ENCODE measurements at places on chromosomes 7 and 10.

DNA sequence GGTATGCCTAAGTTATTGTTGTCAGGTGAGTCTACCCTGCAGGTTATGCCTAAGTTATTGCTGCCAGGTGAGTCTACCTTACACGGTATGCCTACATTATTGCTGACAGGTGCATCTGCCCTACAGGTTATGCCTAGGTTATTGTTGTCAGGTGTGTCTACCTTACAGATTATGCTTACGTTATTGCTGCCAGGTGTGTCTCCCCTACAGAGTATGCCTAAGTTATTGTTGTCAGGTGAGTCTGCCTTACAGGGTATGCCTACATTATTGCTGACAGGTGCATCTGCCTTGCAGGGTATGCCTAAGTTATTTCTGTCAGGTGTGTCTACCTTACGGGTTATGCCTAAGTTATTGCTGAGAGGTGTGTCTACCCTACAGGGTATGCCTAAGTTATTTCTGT lies 64.2 kb downstream of the AKR1C4 start:
- no peak for DNase-seq

DNA sequence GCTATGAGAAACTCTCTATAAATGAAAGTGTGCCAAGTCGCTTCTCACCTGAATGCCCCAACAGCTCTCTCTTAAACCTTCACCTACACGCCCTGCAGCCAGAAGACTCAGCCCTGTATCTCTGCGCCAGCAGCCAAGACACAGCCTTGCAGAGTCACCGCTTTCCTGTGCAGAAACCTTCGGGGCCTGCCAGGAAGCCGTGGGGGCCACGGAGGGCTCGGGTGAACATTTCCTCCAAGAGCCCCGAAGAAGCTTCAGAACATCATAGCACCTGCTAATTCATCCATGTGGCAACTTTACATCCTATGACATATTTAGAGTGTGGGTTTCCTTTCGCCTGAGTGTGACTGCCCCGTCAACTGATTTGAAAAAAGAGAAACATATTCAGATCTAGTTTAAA lies 55.7 kb upstream of the PRSS58 start:
- DNase-seq: no peak

DNA sequence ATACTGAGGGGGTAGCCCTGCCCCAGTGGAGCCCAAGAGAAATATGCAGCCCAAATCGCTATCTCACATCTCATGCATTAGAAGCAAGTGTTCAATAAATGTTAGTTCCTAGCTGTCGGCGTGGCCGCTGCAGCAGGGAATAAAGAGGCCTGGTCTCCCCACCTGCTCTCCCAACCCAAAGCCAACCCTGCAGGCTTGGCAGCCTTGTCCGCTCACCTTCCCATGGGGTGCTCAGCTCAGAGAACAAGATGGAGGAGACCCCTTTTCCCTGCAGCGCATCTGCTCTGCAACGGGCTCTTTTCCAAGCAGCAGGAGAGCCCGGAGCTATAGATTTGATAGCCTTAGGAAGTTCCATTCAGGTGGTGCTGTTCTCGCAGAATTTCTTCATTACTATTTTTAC lies 12.0 kb upstream of the DOCK1 start:
- no peak for DNase-seq

GRCh38 chr10:96285331-96285752 lies 14.0 kb upstream of the BLNK start:
- DNase-seq: no peak

DNA sequence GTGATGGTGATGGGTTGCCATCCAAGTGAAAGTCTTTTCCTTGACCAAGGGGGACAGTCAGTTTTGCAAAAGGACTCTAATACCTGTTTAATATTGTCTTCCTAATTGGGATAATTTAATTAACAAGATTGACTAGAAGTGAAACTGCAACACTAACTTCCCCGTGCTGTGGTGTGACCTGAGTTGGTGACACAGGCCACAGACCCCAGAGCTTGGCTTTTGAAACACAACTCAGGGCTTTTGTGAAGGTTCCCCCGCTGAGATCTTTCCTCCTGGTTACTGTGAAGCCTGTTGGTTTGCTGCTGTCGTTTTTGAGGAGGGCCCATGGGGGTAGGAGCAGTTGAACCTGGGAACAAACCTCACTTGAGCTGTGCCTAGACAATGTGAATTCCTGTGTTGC lies 6.9 kb downstream of the PPIF start:
- no peak for DNase-seq

- DNase-seq: peak; percentile 51
Measured at GRCh38 chr7:24812305-24812945, 55.2 kb upstream of the GSDME start.

- no peak for DNase-seq
Measured at GRCh38 chr7:29255199-29255878, 60.8 kb downstream of the CHN2 start.

DNA sequence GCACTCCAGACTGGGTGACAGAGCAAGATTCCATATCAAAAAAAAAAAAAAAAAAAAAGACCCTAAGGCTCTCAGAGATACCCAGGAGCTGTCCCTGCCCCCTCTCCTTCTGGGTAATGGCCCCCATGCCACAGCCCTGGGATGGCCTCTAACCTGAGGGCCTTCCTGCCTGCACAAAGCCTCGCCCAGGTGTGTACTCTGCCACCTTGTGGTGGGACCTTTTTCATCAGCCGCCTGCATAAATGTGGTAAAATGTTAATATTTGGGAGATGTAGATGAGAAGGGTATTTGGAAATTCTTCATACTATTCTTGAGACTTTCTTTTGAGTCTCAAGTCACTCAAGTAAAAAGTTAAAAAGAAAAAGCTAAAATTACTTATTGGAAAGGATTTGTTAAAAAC lies 46.3 kb upstream of the RNF216 start:
- peak; percentile 33 for DNase-seq

DNA sequence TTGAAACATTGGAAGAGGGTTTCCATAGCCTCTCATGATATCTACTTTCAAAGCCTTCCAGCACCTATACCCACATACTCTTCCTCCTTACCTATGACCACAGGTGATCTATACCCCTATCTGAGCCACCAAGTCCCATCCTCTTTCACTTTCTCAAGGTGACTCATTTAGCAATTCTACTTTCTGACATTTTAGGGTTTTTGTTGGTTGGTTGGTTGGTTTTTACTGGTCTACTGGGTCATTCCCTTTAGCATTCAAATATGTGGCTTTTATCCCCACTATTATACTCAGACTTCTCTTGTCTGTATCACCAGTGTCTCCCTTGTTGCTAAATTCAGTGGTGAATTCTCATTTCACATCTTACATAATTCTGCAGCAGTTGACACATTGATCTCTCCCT lies 130.4 kb upstream of the STEAP4 start:
- DNase-seq: no peak

DNA sequence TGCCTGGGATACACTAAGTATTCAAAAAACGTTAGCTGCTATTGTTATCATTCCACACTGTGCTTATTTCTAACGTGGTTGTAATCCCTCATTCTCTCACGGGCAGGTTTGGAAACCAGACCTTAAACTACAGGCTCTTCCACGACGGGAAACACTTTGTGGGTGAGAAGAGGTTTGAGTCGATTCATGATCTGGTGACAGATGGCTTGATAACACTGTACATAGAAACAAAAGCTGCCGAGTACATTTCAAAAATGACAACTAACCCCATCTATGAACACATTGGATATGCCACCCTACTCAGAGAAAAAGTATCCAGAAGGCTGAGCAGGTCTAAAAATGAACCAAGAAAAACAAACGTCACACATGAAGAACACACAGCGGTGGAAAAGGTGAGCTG lies 163.2 kb upstream of the PRR15 start:
- DNase-seq: no peak

DNA sequence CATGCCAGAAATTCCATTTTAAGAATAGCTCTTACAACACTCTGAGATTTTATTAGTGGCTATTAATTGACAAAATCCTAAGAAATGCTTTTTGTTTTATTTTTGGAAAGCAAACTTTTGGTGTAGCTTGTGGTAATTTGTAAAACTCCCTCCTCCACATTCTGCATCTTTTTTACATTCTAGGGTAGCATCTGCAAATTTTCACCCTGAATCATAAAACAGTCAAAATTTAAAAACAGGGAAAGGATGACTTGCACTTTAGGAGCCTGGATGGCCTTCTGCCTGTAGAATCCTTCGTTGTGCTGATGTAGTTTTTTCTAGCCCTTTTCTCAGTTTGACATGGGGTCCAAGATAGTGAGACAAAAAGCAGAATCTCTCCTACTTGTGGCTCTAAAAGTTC lies 316.1 kb downstream of the ADRA2A start:
- no peak for DNase-seq

DNA sequence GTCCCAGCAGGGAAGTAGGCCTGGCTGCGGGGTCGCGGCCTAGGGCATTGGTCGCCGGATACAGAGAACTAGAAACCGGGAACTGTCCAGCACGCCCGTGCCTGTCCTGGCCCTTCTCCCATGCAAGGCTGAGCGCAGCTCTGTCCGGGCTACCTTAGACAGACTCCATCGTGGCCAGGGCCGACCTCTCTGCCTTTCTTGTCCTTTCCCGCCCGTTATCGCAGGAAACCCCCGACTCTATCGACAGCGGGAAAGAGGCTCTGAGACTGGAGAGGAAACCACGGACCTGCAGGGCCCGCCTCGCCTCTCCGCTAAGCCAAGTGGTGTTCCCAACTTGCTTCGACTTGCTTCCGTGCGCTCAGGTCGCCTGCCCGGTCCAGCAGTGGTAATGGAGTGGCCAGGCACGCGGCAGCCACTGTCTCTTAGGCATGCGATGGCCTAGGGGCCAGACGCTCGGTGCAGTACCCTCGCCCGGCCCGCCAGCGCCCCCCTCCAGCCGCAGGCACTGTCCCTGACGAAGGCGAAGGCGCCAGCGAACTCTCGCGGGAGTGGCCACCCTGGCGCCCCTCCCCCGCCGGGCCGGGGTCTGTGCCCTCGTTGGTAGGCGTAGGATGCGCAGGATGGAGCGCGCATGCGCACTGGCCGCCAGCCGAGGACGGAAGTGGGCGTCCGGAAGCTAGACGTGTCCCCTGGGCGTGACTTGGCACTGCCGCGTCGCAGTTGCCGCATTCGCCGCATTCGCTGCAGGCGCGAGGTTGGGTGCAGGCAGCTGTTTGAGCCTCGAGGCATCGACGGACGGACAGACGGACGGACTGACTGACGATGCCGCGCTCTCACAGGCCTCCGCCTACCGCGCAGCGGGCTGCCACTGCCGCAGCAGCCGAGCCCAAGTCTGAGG lies 54.4 kb downstream of the MCMBP start:
- DNase-seq: no peak

- DNase-seq: no peak
Measured at GRCh38 chr10:664301-664700, 25.2 kb downstream of the DIP2C start.

DNA sequence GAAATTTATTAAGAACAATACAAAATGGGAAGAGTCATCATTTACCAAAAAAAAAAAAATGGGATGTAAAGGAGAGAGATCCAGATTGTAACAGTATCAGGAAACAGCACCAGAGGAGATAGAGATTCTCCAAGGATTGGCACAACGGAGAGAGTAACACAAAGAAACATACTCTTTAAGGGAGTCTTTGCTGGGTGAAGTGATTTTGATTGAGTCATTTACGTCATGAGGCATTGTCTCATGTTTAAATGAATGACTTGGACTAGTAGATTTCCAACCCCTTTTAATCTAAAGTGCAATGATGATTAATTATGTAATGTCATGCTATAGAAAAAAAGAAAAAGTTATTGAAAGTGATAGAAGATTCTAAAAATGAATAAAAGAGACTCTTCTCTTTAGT lies 68.8 kb downstream of the ITGB8 start:
- DNase-seq: no peak

GRCh38 chr7:41156268-41156667 lies 546.6 kb downstream of the INHBA start:
- no peak for DNase-seq

DNA sequence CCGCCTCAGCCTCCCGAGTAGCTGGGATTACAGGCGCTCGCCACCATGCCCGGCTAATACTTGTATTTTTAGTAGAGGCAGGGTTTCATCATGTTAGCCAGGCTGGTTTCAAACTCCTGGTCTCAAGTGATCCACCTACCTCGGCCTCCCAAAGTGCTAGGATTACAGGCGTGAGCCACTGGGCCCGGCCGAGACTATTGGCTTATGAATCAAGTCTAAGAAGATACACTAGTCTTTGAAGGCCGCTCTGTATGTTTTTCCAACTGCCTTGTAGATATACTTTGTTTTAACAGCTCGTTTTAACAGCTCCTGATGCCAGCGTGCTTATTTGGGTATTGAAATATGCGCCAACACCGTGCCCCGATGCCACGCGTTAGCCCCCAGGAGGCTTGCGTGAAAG lies 136.4 kb upstream of the SH2B2 start:
- no peak for DNase-seq

DNA sequence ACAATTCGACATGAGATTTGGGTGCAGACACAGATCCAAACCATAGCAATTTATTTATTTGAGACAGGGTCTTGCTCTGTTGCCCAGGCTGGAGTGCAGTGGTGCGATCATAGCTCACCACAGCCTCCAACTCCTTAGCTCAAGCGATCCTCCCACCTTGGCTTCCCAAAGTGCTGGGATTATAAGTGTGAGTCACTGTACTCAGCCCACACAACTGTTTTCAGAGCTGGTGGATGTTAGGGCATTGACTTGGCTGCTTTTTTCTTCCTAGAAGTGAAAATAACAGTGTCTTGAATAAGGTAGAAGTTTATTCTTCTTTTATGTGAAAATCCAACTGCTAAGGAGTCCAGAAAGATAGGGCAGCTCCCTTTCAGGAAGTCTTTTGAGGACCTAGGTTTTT lies 132.1 kb downstream of the CCDC3 start:
- DNase-seq: no peak

DNA sequence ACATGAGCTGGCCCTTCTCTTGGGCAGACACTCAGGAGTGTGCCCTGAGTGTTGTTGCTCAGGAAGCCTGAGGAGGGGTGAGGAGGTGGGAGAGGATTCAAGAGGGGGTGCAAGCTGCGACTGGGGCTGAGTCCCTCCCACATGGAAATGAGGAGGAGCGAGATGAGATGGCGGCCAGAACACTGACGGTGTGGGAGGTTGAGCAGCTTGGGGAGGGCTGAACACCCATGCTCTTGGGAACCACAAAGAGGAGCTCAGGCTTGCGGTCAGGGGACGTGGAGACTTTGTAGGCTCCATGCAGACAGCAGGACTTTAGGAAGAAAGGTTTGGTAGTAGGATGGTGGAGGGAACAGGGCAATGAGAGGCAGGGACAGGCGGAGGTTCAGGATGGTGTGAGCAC lies 163.2 kb upstream of the SHH start:
- DNase-seq: no peak

DNA sequence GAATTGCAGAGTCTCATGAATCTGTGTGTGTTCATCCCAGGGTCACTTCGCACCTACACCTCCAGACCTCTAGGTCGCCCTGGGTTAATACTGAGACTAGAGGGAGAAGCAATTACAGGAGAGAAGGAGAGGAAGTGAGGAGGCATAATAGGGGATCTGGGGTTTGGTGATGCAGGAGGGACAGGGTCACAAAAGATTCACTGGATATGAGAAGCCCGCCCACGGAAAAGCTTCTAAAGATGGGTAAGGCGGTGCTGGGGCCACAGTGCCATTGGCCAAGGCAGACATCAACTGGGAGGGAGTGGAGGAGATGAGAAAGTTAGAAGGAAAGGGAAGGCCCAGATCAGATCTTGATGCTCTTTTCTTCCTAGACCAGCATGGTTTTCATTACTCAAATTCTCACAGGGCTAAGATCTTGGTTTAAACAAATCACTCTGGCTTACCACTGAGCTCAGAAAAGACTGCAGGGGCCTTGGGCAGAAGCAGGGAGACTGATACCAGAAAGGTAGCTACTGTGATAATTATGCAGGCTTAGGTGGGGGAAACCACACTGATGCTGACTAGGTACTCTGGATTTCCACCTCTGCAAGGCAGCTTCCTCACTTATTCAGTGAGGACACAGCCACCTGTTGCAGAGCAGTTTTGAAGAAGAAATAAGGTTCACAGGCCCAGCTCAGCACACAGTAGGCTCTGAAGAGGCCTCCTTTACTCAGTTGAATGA lies 17.4 kb upstream of the ZNF273 start:
- no peak for DNase-seq

- DNase-seq: peak; percentile 15
Measured at GRCh38 chr10:125629758-125630376, 53.1 kb downstream of the TEX36 start.

Measured in HTR-8/SVneo (cell line).